ENCODE measurements at places on chromosomes 16 and 17.

DNA sequence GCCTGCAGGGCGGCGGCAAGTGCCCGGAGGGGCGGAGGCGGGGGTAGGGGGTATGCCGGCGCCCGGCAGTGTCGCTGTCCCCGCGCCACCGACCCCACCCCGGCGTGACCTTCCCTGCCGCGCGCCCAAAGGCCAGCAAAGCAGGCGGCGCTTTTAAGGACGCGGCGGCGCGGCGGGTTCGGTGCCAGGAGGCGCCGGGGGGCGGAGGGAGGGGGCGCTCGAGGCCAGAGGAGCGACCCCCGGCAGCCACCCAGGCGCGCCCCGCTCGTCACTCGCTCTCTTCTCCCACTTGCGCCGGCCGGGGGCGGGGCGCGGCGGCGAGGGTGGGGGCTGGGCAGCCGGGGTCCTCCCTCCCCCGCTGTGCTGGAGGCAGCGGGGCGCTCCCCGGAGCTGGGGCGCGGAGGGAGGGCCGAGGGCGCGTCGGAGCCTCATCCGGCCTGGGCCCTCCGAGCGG is 8.6 kb upstream of the BAHCC1 start:
- DNase-seq, result no peak

DNA sequence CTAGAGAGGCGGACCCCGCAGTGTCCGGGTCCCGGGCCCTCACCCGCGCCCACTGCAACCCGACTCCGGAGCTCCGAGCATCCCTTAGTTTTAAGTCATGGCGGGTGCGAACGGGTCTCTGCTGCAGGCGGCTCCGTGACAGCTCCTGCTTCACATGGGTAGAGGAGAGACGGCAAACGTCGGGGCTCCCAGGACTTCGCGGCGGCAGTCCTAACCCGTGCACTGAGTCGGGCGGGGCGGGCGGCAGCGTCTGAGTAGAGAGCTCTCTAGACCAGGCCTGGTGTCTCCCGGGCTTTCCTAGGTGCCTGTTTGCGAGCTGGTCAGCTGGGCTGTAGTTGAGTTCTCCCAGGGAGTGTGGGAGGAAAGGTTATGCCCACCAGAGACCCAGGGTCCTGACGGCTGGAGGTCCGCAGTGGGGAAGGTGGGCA is 345 bp downstream of the TSC2 start:
- no peak for DNase-seq

- no peak for DNase-seq
Observed at GRCh38 chr16:71460236-71460635, 1.8 kb downstream of the ZNF23 start.

GRCh38 chr16:564690-565418 is 2.0 kb upstream of the NHLRC4 start:
- DNase-seq, result no peak

GRCh38 chr16:85473909-85474620 is 139.1 kb upstream of the GSE1 start:
- no peak for DNase-seq

- no peak for DNase-seq
Observed at GRCh38 chr16:1045993-1046911, 26.3 kb upstream of the SSTR5 start.
